ENCODE measurements at places on chromosomes 3 and 15.
A peak's percentile ranks its signal among the peaks of the same experiment; 100 is the strongest.

GRCh38 chr3:40780925-40781406 lies 256.2 kb downstream of the ZNF621 start:
- DNase-seq: no peak

DNA sequence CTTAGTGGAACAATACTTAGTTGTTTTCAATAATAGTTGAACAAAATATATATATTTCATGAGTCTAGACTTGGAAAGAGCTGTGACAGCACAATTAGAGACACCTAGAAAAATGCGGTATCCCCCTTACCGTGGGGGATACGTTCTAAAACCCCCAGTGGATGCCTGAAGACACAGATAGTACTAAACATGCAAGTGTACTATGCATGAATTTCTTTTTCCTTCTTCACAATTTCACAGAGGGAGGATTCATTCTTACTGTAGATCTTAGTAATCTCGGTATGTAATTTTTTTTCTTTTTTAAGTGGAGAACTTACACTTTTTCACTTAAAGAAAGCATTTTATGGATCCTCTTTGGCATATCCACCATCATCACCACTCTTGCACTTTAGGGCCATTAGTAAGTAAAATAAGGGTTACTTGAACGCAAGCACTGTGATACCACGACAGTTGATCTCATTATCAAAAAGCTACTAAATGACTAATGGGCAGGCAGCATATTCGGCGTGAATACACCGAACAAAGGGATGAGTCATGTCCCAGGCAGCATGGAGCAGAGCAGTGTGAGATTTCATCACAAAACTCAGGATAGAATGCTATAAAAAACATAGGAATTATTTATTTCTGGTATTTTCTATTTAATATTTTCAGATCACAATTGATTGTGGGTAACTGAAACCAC lies 72.3 kb upstream of the ZNF280D start:
- DNase-seq: peak; percentile 71

DNA sequence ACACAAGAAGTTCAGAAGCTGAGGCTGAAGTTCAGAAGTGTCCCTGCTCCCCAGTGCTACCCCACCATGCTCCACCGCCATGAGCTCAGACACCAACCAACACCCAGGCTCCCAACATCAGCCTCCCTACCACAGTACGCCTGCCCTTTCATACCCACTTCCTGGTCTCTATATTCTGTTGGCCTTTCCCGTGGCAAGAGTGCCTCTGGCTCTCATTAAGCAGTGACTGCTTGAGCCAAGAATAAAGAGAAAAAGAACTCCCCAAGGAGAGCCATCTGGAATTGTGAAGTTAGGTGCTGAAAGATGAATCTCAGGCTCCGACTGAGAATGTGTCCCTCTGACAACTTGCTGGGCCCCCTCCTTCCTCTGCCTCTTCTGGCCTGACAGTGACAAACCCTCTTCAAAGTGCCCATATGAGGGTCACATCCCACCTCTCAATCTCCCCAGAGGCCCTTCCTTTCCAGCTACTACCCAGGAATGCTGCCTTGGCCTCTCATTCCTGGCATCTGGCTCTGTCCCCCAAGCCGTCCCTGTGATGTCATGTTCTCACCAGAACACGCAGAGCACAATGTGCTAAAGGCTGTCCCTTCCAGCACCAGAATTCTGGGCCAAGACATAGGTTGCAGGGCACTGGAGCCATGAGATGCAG lies 306.8 kb downstream of the NTRK3 start:
- no peak for DNase-seq

DNA sequence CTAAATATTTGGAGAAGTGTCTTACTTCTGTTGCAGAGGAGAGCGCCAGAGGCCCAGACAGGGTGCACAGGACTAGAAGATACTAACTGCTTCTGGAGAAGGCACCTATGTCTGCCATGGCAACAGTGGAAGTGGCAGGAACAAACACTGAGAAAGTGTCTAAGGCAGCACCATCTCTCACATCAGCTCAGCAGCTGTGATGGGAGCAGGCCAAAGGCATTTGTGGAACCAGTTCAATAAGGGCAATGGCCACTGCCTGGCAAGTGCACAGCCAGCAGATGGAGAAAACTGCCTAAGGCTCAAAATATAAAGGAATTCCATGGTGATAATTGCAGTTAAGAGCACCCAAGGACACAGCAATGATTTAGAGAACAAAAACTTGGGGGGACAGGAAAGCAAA lies 563.0 kb upstream of the CCDC54 start:
- DNase-seq: no peak
